ENCODE measurements at places on chromosomes 13 and 19. TPM values are rescaled to one million over a fixed set of nuclear protein-coding genes. Genes with fewer than 3 reads are reported as not detected.

Gene ANKRD10
- 192 TPM for total RNA-seq

GRCh38 chr19:17718550-17718946 is 732 bp upstream of the MAP1S start:
- no peak for DNase-seq

DNA sequence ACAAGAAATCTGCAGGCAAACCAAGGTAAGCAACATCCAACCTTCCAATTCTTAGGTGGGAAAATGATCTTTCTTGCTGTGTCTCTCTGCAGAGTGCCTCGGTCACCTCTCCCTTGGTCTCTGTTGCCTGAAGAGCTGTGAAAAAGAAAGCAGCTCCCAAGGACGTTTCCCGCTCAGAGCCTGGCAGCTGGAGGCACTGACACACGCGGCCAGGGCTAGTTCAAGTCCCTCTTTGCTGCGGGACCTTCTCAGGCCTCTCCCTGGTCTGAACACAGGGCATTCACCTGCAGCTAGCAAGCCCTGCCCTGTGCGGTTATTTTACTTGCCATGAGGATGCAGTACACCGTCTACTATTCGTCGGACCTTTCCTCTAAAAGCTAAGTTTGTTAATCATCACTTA is 3.8 kb downstream of the MED26 start:
- DNase-seq, result no peak

Gene GPR183
- 27.0 TPM for total RNA-seq

Gene ZNF709
- 20.5 TPM for total RNA-seq

Gene SOX1
- 0.99 TPM for total RNA-seq
